ENCODE measurements at places on chromosomes 1 and 21. TPM values are rescaled to one million over a fixed set of nuclear protein-coding genes. Genes with fewer than 3 reads are reported as not detected.

PDE9A gene
- 30.1 TPM for total RNA-seq

KLHDC9 gene
- 10.7 TPM for total RNA-seq

PIGR gene
- total RNA-seq = 7.6 TPM

DPH5 gene
- 31.5 TPM for total RNA-seq

FBLIM1 gene
- 91.0 TPM for total RNA-seq
